RWPE2 (cell line): ENCODE measurements at places on chromosomes 7 and 10.
A peak's percentile ranks its signal among the peaks of the same experiment; 100 is the strongest.

DNA sequence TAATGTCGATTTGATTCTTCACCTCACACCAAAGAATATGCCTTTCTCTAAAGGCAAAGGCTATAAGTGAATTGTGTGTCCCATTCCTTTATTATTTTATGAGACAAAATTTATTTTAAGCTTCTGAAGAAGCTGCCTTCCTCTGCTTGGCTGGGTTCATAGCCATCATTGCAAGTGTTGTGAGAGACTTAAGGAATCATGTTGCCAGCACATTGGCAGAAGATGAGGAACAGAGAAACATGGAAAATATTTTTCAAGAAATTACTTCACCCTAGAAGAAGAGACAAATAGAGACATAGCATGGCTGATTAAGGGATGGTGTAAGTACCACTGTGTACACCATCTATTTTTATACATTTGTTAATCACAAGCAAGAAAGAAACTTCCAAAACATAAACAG is 230.1 kb upstream of the SEMA3E start:
- DNase-seq, result no peak

DNA sequence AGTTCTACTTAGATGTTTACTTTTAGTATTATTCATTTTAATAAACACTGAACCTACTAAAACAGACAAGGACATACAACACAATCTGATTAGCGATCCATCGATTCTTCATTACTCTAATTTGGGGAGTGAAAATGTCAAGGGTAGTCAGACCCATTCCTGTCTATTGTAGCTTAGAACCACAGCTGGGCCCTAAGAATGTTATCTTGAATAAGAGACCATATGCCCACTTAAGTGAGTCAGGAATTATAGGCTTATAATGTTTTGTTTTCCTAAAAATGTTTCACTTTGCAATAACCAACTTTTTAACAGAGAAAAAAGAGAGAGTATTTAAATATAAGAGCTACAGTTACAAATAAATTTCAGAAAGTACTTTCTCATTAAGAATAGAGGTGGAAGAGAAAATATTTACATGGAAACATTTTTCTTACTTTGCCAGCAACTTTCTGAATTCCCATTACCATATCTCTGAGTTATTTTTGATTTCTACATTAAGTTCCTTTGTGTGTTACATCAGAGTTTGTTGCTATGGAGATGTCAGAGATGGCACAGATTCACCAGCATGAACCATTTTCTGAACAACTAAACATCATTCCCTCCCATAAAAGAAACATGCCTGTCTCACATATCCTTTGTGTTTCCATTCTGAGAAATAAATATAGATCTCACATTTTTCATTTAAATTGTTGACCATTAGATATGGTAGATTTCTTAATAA is 75.4 kb upstream of the SLC13A1 start:
- DNase-seq, result no peak

- peak; percentile 96 for DNase-seq
These were observed 17.1 kb upstream of the CPA1 start for GRCh38 chr7:130363026-130363847.

- DNase-seq, result no peak
These were observed 11.0 kb downstream of the CYREN start for GRCh38 chr7:135159359-135160085.

GRCh38 chr10:87092861-87093631 is 1.6 kb downstream of the GLUD1 start:
- DNase-seq, result no peak

GRCh38 chr7:17374654-17375053 is 76.2 kb downstream of the AHR start:
- DNase-seq, result no peak

- no peak for DNase-seq
These were observed 67.7 kb downstream of the COL13A1 start for GRCh38 chr10:69869291-69869961.

DNA sequence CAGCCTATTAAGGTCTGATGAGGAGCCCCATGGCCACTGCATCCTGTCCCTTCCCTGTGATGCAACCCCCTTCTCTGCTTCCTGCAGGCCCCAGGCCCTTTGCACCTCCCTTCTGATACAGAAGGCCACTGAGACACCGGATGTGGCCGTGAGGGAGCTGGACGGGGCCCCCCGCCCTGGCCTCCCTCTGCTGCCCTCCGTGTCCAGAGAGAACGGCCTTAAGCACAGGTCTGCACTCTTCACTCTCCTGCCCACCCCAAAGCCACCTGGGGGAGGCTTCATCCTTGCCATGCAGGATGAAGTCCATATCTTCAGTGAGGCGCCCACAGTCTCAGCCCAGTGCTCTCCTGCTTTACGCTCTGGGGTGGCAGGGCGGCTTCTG is 86.9 kb upstream of the GNA12 start:
- DNase-seq, result peak; percentile 22

- no peak for DNase-seq
These were observed 25.5 kb downstream of the LRRC27 start for GRCh38 chr10:132357286-132358058.

DNA sequence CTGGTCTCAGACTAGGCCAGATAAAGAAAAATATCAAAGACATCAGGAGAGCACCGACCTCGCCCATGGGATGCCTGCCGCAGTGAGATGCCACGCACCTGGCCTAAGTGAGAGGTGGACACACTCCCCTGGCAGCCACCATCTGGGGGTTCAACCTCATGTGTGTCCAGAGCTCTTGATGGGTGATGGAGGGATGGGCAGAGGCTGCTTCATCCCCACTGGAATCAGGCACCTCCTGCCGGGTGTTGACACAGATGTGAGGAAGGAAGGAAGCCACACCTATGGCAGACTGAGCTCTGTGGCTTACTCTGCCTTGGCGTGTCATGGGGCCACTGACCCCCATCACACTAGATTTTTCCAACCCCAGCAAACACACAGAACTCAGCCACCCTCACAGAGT is 11.4 kb downstream of the ZNF488 start:
- no peak for DNase-seq

DNA sequence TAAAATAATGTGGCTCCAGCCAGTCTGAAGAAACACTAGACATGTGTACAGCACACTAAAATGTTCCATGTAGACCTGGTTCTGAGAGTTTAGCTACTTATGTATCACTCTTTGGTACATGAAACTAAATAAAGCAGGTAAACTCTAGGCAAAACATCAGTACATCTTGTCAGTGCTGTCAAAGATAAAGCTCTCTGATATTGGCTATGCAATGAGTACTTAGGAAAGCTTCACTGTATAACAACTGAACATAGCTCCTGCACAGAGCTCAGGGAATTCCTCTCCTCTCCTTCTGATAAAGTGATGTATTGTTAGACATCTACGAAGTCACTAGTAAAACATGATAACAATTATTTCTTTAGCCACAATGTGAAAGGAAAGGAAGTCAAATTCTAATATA is 3.5 kb downstream of the LRRN3 start:
- no peak for DNase-seq

DNA sequence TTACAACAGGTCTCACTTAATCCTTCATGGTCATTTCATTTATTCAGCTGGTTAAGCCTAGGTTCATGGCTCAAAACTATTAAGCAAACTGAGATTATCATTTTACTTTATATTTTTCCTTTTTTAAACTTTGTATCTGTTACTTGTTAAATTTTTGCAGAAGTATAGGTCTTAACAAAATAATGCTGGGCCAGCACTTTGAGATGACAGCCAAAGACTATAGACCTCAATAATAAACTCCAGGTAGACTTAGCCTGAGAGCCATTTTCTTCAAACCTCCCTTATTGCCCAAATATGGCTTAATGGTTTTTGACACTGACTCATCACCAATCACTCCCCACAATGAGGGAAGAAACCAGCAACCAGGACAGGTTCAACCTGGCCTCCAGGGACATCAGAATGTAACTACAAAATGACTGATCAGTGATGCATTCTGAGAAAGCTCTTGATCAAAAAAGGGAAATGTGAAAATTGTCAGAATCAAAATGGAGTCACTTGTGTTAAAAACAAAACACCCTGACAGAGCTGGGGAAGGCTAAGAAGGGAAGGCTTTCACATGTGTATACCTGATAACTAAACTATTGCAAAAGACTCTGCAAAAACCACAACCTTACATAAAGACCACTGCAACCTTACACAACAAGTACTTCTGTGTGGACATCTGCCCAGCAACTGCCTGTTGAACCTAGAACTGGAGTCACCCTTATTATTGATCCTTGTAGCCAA is 2.1 kb upstream of the CCDC126 start:
- DNase-seq, result no peak

DNA sequence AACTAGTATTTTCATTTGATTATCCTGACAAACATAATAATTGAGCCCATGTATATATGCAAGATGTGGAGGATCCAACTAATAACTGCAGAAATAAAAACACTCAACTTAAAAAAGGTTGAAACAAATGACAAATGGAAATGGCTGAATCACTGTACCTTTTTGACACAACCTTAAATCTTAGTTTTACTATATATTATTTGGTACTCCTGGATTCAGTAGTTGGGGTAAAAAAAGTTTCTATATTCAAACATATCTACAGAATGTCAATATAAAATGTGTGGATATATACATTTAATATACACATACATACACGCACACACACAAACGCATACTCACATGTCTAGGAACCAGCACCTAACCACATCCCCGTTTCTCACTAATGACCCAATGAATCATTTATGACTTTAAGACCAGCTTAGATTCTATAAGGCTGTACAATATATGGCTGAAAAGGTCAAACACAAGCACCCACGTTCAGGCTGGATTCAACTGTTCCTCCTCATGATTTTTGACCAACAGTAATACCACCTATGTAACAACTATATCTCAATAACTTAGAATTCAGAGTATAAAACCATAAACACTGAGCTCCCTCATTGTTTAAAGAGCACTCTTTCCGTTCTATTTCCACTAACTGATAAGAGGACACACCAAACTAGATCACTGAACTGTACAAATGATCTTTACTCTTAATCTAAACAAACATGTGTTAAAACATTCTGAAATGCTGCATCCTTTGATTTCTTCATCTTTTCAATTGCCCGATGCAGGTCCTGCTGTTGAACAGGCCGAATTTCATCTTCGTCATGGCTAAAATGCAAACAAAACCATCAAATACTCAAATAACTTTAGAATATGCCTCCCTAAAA is 63.8 kb downstream of the ATAD1 start:
- no peak for DNase-seq

DNA sequence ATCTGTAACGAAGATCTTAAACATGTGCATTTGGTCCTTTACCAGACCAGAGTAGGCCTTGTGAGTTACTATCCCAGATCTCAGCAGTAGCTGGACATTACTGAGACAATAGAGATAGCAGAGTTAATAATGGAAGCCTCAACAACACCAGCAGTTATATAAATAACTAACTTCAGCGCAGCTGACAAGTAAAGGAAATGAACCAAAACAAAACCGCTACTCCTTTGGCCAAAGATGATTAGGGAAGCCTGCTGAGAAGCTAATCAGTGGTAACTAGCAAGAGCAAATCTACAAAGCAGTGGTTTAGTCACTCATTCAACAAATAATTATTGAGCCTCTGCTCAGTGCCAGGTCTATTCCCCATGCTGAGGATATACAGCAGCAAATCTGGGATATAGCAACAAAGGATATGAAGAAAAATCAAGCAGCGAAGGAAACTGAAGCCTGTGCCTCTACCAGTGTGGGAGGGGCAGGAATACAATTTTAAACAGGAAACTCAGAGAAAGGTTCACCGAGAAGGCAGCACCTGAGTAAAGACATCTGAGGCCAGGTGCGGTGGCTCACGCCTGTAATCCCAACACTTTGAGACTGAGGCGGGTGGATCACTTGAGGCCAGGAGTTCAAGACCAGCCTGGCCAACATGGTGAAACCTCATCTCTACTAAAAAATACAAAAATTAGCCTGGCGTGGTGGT is 103.6 kb downstream of the ELMO1 start:
- no peak for DNase-seq

GRCh38 chr10:125206623-125207022 is 46.3 kb upstream of the CTBP2 start:
- DNase-seq, result no peak
